ENCODE measurements at places on chromosomes 3 and 15. TPM values are rescaled to one million over a fixed set of nuclear protein-coding genes. Genes with fewer than 3 reads are reported as not detected.

The CNTN3 gene
- not detected for total RNA-seq

The GMPS gene
- 116 TPM for total RNA-seq

The NAALADL2 gene
- 10.6 TPM for total RNA-seq

GRCh38 chr3:108899530-108899929, 54.1 kb downstream of the GUCA1C start:
- no peak for DNase-seq

DNA sequence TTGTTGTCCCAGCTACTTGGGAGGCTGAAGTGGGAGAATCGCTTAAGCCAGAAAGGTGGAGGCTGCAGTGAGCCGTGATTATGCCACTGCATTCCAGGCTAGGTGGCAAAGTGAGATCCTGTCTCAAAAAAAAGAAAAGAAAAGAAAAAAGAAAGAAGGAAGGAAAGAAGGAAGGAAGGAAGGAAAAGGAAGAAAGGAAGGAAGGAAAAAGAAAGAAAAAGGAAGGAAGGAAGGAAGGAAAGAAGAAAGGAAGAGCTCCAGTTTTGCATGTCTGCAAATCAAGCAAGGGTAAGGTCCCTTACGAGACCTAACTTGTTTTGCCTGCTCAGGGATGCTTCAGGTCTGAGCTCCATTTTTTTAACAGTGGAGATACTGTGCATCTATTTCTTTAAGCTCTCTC, 3.6 kb upstream of the XIRP1 start:
- no peak for DNase-seq

- no peak for DNase-seq
Measured at GRCh38 chr3:57745101-57745500, 11.0 kb upstream of the SLMAP start.

DNA sequence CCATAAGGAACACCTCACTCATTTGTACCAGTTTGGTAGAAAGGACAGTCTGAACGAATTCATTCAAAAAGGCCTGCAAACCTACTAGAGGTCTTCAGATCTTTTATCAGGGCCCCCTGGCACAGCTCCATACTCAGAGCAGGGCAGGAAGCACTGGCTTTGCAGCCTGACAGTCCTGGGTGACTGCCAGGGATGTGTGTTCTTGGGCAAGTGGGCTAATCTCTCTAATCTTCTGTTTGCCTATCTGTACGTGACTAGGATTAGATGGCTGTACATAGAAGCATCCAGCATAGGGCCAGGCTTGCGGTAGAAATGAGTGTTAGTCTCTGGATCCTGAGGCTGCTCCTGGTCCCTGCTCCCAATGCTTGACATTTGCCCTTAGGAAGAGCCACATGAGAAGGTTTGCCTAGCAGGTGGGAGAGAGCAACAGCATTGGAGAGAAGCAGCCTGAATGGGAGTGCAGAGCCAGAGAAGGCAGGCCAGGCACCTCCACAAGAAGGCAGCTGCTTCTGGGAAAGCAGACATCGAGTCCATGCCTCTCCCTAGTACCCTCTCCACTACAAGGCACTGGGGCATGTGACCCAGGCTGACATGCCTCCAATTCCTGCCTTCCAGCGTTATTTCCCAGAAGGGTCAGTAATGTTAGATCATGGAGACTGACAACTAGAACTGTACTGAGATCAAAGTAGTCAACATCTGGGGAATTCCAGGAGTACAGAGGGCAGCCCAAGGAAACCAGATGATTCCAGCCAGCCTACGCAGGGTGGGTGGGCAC, 1.0 kb upstream of the CXCR6 start:
- no peak for DNase-seq

DNA sequence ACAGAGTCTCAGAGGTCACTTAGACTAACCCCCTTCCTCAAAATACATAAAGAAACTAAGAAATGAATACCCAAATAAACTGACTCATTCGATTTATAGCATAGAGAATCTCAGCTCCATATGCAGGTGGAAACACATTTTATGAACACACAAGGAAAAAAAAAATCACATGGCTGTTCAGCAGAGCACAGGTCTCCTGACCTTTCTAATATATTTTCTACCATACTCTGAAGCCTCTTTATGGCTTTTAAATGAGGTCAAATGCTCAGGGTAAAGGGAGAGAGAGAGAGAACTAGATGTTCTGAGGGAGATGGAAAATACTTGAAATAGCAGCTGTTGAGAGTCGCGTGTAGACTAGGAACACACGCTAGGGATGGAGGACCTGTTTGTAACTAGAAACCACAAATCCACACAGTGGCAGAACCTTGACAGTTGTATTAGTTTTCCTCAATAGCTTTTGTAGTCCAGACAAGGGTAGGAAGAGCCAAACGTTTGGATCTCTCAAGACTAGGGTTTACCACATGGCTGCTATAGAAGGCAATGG, 165.3 kb downstream of the FMN1 start:
- DNase-seq = no peak

GRCh38 chr3:14991818-14992612, 44.6 kb downstream of the NR2C2 start:
- no peak for DNase-seq
